ENCODE measurements at places on chromosomes 5 and 9.

DNA sequence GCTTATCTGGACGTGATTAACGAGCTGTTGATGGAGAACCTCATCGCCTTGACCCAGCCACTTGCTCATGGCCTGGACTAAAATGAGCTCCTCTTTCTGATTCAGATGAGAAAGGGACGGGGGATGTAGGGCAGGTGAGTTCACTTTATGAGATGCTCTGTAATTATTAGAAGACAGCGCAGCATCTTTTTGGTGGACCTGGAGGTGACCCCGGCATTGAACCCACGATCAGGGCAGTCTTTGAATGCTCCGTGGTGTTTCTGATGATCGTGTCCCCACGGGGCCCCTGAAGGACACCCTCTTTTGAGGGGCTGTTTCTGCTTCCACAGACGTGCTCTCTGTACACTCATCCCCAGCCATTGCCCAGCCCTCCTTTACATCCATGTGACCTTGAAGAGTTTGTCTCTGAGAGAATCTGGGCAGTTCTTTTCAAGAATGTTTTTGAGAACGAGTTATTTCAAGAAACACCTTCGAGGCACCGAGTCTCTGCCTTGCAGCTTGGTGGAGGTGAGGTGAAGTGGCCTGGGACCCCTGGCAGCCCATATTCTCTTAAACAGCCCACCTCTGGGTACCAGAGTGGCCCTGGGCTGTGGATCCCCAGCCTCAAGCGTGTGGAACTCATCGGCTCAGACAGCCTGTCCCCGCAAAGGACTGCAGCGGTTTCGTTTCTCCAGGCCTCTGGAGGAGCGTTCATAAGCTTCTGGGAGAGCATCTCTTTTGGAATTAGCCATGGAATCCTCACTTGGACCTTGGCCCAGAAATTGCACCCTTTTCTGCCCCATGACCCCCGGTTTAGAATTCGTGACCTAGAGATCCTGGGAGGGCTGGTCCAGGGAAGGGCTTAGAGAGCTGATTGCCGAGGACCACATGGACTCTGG, 50.3 kb downstream of the COL5A1 start:
- no peak for DNase-seq

DNA sequence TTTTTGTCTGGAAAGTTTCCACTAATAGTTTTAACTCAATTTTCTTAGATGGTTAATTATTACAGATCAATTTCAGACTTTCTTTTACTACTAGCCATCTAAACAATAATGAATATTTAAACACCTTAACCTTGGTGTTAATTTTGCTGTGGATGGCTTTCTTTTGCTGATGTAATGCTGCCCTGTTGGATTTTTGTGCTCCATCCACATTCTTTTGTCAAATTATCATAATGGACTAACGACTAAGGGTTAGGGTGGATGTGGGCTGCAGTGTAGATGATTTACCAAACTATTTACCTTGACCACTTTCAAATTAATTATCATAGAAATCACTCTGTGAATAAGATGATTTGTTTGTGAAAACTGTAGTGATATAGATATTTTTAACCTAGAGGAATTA, 15.6 kb upstream of the TMEM38B start:
- no peak for DNase-seq

DNA sequence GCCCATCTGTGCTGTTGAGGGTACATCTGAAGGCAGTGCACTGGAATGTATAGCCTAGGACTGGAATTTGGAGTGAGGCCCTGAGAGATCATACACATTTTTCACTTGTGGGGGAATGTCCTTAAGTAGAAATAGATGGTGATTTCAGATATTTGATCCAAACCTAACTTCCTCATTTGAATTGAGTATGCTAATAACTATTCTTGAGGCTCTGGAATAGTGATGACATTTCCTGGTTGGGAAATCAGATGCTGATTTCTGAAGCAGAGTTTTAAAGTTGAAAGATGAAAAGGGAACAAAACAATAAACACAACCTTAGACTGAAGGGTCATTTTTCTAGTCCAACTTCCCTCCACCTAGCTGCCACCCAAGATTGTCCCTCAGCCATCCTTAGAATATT, 163.0 kb upstream of the CCDC152 start:
- DNase-seq = no peak

GRCh38 chr5:162956570-162956969, 480.8 kb upstream of the CCNG1 start:
- no peak for DNase-seq

- no peak for DNase-seq
Observed at GRCh38 chr9:136964833-136965422, 12.4 kb upstream of the PTGDS start.

DNA sequence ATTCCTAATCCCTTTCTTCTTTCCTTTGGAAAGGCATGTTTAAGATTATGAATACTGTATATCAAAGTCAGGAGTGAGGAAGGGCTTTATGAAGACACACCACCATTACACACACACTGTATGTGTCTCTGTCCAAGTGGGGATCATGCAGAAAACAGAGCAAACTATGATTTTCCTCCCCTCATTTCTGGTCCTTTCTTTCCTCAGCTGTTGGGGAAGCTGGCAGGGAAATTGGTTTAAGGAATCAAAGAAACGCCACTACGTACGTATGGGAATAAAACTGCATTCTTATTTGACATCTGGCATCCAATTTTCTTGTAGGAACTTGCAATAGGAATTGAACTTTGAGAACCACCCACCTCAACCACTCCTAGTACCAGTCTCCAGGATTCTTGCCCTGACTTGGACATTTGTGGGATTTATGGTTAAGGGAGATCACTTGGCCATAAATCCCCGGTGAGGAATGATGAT, 125.8 kb downstream of the PDE4D start:
- no peak for DNase-seq

GRCh38 chr5:981456-981855, 27.1 kb upstream of the NKD2 start:
- DNase-seq = no peak

DNA sequence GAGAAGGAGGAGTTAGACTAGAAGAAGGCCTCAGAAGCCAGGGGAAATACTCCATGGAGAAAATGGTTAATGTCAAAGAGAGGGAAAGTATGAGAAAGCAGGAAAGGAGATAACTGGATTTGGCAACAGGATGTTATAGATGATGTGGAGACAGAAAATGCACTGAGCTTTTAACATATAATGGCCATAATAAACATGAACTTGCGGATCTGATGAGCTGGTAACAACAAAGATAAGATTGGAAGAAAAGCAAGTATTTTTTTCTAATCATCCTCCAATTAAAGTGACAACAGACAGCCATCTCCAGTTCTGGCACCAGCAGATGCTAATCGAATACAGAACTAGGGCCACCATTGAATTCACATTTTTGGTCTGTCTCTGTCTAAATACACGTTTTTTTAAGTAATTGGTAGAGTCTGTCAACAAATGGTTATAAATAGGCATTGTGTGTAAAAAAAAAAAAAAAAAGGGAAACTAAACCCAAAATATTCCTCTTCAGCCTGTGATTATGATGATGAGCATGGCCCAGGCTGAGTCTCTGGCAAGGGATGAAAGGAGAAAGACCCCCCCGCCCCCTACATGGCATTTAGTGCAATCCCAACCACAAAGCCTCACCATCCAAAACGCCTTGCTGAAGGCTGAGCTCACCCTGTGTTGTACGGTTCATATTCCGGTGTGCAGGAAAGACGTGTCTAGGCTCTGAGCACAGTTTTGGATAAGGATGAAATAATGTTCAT, 149.5 kb upstream of the LHFPL2 start:
- DNase-seq = no peak

DNA sequence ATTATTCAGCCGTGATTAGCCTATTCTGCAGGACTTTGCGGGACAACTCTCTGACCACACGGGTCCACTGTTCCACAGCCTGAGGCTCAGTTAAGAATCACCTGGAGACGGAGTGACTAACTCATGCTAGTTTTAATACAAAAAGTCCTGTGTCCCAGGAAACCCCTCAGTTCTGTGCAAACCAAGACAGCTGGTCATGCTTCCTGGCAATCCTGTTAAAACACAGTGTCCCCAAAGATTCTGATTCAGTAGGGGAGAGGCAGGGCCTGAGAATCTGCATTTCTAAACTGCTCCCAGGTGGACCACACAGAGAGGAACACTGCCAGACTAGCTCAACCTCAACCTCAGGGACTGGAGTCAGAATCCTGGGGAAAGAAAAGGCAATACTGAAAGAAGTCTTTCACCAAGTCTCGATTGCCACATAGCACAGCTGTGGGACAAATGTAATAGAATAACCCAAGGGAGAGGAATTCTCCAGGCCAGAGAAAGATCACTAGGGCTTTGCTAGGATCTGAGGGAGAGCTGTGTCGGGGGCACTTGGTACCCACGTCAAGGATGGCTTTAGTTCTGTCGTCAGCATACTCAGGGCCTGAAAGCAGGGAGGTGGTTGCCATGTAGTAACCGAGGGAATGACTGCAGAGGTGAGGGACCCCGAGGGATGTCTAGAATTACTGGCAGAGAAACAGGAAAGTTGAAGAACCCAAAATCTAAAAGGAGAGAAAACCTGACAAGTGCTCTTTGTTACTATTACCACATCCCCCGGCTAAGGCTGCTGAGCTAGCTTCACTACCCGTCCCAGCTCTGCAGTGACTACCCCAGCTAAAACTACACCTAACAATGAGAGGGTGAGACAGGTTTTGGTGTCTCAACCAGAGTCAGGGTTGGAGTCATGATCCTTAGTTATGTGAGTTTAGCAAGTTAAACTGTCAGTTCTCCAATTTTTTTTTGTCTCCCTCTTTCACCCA, 8.6 kb downstream of the SUSD1 start:
- no peak for DNase-seq

DNA sequence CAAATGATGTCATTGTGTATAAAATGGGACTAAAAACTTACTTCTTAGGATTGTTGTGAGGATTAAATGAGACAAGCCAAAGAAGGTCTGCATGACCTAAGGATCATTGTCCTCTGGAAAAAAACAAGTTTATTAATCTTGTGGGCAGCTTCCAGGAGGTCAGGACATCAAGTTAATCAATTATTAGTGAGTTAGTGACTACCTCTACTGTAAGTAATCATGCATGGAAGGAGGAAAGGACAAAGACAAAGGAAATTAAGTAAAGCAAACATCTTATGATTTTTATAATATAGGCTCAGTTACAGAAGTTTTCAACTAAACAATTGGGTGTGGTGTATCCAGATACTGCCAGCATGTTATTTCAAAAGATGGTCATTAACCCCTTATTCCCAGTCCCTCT, 129.3 kb upstream of the TUT7 start:
- no peak for DNase-seq

- DNase-seq = no peak
Observed at GRCh38 chr5:161077936-161078545, 226.0 kb upstream of the ATP10B start.

DNA sequence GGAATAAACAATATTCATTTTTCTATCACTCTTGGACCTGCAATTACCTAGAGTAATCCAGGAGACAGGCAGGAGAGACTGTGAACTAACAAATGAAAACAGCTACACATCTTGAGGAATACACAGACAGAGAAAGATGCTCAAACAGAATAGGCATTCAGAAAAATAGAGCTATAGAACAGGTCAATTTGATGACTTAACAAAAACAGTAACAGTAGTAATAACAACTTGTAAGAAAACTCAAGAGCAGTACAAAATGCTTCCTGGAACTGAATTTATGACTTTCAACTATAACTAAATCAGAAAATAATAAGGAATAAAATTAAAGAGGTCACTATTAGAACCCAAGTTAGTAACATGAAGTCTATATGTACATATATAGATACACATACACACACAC, 579.3 kb downstream of the TLR4 start:
- no peak for DNase-seq

DNA sequence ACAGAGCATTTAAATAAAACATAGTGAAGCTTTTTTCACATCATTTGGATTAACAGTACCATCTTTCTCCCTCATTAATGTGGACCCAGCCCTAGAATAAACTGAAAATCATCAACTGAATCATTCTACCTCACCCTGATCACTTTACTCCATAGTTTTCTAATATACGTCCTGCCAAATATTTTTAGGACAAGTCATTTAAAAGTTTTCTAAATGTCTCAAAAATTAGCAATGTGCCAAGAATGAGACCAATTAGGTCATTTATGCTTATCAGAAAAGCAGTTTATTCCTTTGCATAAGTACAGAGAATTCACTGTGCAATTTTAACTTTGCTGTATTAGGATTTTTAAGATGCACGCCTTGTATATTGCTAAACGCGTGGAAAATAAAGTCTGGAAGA, 284.4 kb downstream of the PIK3R1 start:
- no peak for DNase-seq

DNA sequence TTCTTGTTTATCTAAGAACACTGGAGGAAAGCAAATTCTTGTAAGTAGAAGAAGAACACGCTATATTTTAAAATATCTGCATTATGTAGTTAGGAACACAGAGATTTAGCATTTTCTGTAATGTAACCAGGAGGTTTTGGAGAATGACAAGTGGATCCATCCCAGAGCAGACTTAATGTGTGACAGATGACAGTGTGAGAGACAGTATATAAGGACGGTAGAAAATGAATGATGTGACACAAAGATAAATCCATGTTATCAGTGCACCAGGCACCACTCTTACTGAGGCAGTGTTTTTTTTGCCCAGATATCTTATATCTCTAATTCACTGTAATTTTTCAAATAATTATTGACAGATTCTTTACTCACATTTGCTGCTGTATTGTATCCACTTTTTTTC, 239.0 kb upstream of the KCNN2 start:
- no peak for DNase-seq

- DNase-seq = no peak
Observed at GRCh38 chr9:28289746-28290145, 716.5 kb upstream of the C9orf72 start.

- DNase-seq = no peak
Observed at GRCh38 chr5:8230868-8231267, 361.9 kb downstream of the MTRR start.

- DNase-seq = no peak
Observed at GRCh38 chr5:72160959-72161358, 53.7 kb downstream of the MAP1B start.

DNA sequence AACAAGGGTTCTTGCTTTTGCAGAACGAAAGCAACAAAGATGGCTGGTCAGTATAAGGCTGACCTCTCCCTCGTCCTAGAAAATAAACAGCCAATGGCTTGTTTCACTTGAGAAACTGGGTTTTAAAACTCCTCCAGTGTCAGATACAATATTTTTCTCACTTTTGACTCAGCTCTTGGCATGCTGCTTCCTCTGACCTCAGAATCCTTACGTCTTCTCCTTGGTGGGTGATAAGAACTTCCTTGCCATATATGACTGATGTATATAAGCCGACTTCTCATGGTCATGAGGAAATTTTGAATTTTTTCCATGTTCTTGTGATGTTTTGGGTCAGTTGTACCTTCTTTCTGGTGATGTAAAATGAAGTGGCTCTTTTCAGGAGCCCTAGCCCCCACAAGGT, 3.8 kb downstream of the ZNF618 start:
- no peak for DNase-seq

- DNase-seq = no peak
Observed at GRCh38 chr9:90029996-90030395, 425.2 kb downstream of the GADD45G start.

Measured in NCI-H2107 (cell line).